ENCODE measurements at places on chromosomes 6 and 20.
A peak's percentile ranks its signal among the peaks of the same experiment; 100 is the strongest.

- DNase-seq = no peak
Observed at GRCh38 chr20:62667530-62668440, 25.5 kb downstream of the SLCO4A1 start.

DNA sequence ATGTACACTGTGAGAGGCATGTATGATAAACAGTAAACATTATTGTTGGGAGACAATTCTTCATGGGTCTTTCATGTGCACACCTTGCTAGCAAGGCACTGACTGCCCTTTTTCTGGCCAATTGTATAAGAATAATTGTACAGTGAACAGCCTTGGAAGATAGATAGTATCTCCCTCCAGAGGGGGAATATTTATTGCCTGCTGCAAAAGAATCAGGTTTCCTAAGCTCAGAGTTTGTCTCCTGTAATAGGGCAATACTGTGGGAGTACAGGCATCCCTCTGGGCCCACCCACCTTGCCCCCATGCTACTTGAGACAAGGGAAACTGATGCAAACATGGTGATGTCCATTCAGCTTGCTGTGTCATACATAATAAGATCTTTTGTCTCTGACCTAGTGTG lies 442.2 kb downstream of the HDGFL1 start:
- DNase-seq = no peak

DNA sequence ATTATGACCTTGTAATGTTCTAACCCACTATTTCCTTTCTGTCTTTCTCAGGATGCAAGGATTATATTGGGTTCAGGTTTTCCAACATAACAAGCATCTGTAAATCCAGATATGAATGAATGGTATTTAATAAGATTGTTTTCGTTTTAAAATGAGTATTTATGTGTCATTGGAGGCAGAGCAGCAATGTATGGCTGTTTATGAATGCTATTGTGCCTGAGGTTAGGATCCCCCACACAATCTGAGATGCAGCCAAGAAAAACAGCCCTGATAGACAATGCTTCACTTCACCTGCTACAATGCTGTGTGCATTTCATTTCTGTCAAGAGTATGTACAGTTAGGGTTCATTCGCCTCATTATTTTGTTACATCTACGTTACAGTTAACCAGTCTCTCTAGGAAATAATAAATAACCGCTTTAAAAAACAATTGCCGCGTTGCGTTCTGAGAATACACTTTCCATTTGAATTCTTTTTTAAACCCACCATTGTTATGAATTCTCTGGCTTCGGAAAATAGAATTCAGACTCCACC lies 19.6 kb downstream of the TFAP2A start:
- no peak for DNase-seq

GRCh38 chr20:19565736-19566135 lies 192.3 kb upstream of the RIN2 start:
- peak; percentile 28 for DNase-seq

DNA sequence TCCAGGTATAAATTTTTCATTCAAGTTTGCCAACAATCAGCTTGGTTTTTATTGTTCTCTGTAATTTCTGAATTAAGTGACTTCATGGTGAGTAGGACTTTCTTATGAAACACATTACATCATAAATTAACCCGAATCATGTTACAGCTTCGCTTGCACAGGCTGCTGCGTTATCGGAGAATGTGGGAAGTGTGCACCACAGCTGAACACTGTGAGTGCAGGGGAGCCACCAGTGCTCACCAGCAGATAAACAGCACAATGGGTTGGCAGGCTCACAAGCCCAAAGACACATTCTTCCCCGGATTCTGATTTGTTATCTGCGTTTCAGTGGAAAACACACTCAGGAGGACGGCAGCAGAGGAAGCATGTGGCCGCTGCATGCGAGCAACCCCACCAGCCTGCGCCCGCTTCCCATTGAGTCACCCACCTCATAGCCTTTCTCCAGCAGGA lies 121.1 kb downstream of the GMDS start:
- peak; percentile 33 for DNase-seq

DNA sequence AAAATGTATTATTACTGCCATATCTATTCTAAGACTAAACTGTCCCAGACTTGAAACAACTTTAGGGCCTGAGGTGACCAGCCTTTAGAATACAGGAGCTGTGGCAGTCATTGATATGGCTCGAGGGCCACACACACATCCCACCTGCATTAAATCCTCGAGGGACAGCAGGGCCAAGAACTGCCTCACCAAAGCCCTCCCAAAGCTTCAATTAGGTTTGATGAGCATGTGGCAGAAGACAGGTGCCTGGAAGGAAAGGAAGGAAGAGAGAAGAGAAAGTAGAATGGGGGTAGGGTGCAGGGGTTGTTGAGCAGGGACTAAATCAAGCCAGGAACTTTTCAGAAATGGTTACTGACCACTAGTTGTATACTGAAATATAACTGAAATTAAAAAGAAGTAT lies 115.0 kb downstream of the PDSS2 start:
- no peak for DNase-seq

DNA sequence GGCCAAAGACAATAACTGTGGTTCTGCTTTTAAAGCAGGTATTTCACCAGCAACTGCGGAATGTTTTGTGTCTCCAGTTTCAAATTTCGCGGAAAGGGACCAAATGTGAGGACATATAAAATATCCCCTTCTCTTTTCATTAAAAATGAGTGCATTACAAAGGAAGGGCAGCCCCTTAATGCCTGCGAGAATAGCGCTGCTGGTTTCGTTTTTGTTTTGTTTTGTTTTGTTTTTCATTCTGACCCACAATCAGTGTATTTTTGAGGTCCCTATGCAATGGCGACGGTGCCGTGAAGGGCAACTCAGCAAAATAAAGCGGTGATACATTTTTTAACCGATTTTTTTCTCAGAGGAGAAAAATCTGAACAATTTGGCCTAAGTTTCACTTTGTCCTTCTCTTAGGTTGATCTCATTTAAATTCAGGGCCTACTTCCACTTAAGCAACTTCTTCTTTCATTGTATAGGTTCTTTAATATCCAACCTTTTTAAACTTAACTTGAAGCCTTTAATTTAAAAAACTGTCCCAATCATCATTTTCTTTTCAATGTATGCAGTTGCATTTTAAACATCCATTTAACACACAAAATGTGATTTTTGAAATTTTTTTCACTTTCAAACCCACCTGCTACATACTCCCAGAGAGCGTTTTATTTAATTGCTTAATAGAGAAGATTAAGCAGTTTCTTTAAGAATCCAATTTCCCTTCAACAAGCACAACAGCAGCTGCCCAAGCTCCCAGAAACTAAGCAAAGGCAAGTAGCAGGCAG lies 2.9 kb upstream of the HIVEP2 start:
- peak; percentile 99 for DNase-seq

DNA sequence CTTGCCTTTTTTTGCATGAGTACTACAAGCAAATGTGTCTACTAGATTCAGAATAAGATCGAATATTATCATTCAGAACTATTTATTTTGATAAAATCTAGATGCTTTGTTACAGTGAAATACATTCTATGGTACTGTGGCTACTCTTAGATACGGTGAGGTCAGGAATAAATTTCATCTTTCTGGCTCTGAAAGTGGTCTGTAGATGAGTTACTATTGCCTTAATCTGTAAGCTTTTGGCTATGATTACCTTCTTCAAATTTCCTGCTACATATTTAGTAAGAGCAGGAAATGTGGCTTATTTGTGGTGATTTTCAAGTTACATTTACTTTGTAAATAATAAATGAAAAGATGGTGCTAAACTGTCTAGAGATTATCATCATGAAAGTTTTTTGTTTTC lies 50.0 kb downstream of the SCAF8 start:
- no peak for DNase-seq

DNA sequence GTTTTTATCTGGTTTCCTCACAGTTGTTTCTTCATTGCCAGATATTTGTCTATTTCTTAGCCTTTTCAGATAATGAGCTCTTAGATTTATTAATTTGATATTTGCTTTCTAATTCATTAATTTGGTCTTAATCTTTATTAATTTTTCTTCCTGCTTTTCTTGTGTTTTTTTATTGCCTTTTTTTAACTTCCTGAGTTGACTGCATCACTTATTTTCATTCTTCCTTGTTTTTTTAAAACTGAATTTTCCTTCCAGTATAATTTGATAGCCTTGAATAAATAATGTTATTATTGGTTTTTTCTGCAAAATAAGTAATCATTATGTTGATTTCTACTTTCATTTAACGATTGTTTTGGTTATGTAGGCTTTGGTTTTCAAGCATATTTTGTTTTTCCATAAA lies 91.5 kb downstream of the RNF144B start:
- no peak for DNase-seq

DNA sequence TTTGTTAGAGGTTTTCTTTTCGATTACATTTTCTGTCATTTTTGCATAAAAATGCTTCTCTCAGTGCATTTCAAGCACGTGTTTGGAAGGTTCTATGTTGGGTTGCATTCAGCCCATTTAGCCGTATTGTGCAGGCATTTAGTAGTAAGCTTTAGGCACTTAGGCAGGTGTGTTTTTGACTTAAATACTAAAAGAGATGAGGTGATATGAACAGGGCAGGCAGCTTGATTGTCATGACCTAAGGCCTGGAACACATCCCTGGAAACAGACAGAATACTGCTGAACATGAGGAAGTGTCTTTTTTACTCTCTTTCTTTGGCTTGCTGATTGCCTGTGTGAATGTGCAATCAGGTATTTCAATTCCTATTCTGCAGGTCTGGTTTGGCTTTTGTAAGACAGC lies 610.5 kb upstream of the MAN1A1 start:
- DNase-seq = no peak

GRCh38 chr6:144922120-144922722 lies 637.1 kb downstream of the UTRN start:
- no peak for DNase-seq

DNA sequence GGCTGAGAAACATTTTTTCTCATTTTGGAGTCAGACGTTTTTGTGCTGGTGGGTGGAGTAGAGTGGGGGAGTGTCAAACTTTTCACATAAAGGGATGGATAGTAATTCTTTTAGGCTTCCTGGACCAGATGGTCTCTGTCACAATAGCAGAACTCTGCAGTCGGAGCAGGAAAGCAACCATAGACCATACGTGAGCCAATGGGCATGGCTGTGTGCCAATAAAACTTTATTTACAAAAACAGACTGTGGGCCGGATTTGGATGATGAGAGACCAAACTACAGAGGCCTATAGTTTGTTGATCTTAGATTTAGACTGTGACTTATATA lies 70.8 kb upstream of the SLC22A23 start:
- DNase-seq = no peak

GRCh38 chr20:38651154-38651553 lies 49.5 kb downstream of the ARHGAP40 start:
- no peak for DNase-seq

- DNase-seq = peak; percentile 9
Observed at GRCh38 chr6:43771210-43771857, 1.3 kb downstream of the VEGFA start.

DNA sequence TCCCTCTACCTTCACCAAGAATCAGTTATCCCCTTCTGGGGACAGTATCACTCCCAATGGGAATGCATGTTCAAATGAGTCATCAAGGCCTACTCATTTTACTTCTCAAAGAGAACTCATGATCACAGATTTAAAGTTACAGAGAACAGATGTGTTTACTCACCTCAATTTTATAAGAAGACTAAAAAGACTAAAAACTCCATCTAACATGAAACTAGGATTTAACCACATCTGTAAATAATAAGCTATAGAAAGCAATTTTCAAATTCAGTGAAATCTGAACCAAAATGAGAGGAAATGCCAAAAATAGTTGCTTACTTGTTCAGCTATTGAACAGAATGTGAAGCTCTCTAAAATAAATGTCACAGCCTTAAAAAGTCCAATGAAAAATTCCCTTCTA lies 300.1 kb upstream of the KCNQ5 start:
- no peak for DNase-seq

DNA sequence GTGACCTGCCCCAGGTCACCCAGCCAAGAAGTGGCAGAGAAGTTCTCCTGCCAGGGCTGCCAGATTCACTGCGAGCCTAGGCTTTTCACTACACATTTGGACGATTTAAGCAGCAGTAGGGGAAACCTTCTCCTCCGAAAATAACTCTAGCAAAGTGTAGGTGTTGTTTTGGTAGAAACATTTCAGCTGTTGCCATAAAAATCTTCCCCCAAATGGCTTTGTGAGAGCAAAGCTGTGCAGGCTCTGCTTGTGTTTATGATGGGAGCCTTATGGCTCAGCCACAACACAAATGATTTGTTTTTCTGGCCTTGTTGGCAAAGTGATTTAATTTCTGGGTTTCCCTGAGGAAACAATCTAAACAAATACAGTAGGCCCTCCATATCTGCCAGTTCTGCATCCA lies 81.8 kb downstream of the PLCB4 start:
- no peak for DNase-seq

DNA sequence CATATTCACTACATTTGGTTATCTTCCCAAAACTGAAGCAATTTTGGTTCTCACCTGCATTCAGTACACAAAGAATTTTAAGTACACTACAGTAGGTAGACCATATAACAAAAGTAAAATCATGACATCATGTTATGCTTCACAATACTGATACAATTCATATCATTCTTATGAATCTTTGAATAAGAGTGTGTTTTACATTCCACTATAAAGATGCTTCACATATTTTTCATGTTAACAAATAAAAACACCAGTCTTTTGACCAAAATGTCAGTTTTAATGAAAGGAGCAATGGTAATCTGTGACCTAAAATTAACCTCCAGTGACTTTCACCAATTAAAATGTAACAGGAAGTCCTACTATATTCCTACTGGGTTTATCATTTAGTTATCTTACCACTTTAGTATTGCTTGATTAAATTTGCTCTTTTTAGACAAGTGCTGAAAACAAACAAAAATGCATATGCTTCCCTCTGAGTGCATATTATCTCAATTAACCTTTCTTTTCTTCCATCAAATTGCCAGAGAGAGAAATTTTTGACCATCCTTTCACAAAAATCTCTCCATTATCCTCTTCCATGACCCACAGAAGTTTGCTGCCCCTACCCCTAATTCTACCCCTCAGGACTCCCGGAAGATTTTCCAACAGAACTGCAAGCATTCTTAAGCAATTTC lies 49.3 kb downstream of the PHIP start:
- no peak for DNase-seq

DNA sequence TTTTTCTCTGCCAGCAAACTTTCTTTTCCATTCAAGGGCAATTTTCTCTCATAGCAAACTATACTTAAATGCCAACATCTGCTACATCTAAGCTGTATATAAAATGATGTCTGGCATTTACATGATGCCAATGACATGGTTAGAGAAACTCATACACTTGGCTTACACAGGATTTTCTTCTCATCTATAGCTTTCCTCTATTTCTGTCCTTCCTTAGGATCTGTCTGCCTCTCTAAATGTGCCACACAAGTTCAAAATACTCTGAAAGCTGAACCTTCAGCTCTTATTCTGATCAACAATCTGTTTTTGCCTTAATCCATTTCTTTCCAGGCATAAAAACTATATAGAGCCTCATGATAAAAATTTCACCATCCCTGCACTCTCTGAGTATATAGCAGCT lies 290.9 kb upstream of the RNF217 start:
- no peak for DNase-seq

- DNase-seq = no peak
Observed at GRCh38 chr6:144909753-144910285, 624.7 kb downstream of the UTRN start.

DNA sequence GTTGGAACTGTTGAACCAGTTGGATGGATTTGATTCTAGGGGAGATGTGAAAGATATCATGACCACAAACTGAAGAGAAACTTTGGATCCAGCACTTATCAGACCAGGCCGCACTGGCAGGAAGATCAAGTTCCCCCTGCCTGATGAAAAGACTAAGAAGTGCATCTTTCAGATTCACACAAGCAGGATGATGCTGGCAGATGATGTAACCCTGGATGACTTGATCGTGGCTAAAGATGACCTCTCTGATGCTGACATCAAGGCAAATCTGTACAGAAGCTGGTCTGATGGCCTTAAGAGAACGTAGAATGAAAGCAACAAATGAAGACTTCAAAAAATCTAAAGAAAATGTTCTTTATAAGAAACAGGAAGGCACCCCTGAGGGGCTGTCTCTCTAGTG lies 72.8 kb upstream of the CDYL start:
- peak; percentile 12 for DNase-seq
